Stimulated activated CD8-positive, alpha-beta memory T cell treated with anti-CD3 and anti-CD28 coated beads, Interleukin-2, amount 100 ng/mL, for 1 hour (primary cell): ENCODE measurements at places on chromosomes 1 and 21.

DNA sequence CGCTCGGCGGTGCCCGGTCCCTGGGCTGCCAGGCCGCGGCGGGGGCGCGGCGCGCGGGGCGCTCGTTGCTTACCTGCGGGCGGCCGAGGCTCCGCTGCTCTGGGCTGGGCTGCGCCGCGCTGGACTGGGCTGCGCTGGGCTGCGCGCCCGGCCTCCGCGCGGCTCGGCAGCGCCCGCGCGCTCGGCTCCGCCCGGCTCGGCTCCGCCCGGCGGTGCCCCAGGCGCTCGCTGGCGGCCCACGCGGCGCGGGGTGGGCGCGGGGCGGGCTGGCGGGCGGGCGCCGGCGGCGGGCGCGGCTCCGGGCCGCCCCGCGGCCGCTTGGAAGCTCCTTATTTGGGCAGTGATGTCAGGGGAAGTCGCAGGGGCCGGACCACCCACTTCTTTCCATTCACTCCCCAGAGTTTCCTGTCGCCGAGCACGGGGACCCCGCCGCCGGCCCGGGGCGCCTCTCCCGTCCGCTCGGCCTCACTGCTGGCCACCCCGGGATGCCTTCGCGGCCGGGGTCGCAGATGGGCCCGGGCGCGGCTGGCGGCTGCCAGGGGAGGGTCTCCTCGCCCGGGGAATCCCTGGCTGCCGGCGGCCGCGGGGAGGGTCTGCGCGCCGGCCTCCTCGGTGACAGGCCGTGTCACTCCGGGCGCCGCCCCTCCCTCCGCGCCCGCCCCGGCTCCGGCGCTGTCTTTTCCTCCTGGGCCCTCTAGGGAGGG lies 177.7 kb upstream of the EDN2 start:
- peak; percentile 61 for DNase-seq

DNA sequence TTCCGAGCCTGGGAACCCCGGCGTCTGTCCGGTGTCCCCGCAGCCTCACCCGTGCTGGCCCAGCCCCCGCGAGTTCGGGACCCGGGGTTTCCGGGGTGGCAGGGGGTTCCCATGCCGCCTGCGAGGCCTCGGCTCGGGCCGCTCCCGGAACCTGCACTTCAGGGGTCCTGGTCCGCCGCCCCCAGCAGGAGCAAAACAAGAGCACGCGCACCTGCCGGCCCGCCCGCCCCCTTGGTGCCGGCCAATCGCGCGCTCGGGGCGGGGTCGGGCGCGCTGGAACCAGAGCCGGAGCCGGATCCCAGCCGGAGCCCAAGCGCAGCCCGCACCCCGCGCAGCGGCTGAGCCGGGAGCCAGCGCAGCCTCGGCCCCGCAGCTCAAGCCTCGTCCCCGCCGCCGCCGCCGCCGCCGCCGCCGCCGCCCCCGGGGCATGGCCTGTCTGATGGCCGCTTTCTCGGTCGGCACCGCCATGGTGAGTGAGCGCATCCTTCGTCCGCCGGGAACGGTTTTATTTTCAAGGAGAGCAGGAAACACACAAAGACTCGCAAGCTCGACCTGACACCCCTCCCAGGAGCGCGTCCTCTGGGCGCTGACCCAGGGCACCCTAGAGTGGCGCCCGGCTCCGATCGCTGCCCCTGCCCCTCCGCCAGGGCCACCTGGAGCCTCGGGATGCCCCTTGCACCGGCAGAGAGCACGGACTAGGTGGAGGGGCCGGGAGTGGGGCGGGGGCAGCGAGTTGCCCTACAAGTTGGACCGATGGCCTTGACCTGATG lies at the start of gene ABCG1:
ABCG1 (plus strand) TSS at position 305 of the 770 bp plus-strand sequence; CDS start at position 428, 123 bp downstream.
- no peak for DNase-seq

DNA sequence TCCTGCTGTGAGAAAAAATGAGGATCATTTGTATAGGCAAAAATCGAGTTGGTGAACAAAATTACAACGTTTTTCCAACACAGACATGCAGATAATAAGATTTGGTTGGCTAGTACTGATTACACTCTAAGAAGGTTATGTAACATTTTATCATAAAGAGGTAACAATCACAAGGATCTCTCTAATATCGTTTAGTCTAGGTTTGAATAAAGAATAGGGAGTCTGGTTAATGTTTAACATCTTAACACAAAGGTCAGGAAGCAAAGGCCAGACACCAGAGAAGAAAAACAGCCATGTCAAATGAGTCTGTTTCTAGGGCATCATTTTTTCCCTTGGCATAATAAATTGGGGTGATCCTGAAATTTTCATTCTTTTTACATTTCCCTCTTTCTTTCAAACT lies 207.4 kb upstream of the CHRM3 start:
- DNase-seq, result no peak

GRCh38 chr1:75529488-75529887 lies 81.4 kb downstream of the SLC44A5 start:
- no peak for DNase-seq

- DNase-seq, result no peak
These were observed 58.0 kb downstream of the SDCCAG8 start for GRCh38 chr1:243313635-243314536.

DNA sequence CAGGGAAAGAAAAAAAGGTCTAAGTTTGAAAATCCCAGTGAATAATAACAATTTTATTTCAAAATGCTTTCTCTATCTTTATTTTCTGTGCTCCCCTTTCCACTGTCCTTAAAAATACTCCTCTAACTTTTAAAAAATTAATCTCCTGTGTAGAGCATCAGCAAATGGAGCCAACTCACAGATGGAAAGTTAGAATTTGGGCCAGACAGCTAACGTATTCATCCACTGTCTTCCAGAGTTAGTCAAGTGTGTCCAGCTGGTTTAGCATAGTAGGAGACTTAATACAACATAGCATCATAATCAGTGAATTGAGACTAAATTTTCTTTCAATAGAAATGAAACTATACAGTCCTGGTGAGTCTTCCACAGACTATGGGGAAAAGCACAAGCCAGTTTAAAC lies 419.0 kb upstream of the LRRC7 start:
- no peak for DNase-seq

GRCh38 chr21:28579986-28580550 lies 412.6 kb downstream of the LTN1 start:
- DNase-seq, result no peak

DNA sequence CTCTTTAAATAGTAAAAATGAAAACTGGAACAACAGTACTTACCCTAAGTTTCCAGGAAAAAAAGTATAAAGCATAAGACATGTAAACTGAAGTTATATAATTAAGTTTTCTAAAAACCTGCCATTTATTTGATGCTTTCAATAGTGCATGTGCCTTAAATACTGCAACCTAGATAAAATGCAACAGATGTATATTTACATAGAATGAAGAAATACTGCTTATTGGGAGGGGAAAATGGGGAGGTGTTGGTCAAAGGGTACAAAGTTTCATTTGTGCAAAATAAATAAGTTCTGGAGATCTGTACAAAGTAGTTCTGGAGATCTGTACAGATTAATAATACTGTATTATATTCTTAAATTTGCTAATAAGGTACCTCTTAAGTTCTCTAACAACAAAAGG lies 68.6 kb downstream of the PRPF38A start:
- no peak for DNase-seq

- DNase-seq, result no peak
These were observed 13.3 kb downstream of the F3 start for GRCh38 chr1:94528299-94528698.

DNA sequence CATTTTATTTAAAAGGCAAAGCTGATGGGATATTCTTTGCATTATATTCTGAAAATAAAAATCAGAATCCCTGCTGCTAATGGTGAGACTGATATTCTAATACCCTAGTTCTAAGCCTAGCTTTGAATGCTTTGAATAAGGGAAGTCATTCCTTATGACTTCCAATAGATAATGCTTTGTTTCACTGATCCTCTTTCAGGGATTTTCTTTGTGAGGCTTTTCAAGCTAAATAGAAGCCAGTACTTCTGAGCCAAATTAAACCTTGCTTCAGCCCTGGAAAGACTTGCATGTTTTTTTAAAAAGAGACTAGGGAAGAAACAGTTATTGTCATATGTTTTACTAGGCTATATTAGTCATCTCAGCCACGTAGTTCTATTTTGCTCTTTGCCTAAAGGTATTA lies 68.5 kb upstream of the CACYBP start:
- no peak for DNase-seq

- DNase-seq, result no peak
These were observed 1.2 kb downstream of the NTPCR start for GRCh38 chr1:232951605-232952004.

DNA sequence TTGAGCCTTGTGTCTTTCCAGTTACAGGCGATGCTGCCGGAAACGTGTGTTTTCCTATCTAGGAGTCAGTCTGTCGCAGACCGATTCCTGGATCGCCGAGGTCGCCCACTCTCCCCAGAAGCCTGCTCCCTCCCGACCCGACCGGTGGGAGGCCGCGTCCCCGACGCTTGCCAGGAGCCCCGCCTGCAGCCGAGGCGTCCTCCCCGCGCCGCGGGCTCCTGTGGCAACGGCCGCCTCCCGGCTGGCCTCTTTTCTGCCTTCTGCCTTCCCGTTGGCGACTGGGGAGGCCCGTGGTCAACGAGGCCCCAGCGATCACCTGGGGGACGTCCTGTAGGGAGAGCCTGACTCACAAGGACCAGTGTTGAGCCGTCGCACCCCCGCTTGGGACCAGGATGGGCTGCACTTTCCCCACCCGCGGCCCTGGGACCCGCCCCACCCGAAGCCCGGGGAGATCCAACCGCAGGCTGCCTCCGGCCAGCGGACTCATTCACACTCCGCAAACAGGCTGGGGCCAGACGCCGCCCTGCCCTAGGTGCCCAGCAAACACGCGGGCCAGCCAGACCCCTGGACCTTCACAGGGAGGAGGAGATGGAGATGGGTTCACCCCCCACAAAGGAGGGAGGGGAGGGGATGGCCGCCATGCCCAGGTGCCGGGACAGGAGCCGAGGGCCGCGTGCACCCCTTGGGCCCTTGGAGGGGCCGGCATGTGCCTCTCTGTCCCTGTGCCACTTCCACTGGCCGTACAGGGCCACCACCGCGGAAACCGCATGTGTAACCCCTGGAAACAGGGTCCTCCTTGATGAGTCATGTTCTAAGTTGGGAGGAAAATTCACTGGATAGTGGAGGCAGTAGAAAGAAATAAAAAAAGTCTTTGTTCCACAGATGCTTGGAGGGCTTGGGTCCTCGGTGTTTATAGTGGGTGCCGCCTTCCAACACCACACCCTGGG lies 7.2 kb upstream of the COL6A1 start:
- DNase-seq, result no peak

GRCh38 chr1:55690366-55690765 lies 475.2 kb upstream of the USP24 start:
- no peak for DNase-seq

DNA sequence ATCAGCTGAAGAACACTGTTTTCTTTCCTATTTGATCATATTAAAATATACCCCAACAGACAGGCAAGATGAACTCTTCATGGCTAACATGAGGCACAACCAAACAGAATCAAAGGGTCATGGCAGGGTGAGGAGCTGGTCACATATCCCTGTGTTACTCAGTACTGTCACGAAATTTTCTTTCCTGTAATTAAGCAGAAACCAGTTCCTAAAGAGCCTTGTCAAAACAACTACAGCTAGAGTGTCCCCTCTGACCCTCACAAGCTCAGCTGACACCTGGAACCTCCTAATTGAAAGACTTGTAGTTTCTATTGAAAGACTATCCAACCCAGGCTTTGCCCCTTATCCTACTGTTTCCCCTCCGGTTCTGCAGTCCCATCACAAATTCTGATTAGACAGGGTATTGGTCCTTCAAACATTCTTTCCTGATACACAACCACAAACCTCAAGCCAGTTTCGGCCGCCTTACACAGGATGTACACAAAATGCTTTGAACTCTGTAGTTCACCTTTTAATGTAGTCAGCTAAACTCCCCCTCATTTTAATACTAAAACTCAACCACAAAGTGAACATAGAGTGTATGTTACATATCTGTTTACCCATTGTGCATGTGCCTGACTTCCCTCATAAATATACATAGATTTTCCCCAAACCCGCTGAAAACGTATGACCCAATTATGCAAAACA lies 651.9 kb downstream of the MRPL39 start:
- DNase-seq, result no peak

GRCh38 chr21:17351766-17352165 lies 161.1 kb upstream of the CXADR start:
- no peak for DNase-seq

DNA sequence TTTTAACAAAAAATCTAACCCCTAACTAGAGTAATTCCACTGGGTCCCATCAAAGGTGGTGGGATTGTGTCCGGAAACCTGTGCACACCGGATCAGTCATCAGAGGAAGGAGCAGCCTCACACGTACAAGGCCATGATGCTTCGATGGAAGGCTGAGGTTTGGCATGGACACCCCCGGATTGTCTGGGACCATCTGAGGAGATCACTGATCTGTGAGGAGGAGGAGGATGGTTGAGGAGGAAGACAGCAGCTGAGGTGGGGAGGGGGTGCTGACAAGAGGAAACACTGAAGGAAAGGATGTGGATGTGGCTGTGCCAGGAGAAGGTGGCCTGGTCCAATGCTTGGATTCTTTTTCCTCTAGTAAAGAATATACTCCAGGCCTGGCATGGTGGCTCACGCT lies 41.3 kb downstream of the GPR161 start:
- DNase-seq, result no peak

DNA sequence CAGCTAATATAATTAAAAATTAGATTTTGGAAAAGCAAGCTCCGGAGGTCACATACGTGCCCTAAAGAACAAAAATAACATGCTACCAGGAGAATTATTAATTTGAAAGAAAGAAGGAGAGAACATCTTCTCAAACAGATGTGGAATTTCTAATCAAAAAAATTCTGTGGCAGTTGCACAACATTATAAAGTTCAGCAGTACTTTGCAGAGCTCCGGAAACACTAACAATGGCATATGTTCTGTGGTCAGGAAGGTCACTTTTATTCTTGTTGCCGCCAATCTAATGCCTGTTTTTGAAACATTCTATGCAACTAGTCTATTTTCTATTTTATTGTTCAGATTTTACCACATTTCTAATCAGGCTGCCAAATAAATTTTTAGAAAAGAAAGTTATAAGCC lies 186.8 kb downstream of the SMYD3 start:
- DNase-seq, result no peak

DNA sequence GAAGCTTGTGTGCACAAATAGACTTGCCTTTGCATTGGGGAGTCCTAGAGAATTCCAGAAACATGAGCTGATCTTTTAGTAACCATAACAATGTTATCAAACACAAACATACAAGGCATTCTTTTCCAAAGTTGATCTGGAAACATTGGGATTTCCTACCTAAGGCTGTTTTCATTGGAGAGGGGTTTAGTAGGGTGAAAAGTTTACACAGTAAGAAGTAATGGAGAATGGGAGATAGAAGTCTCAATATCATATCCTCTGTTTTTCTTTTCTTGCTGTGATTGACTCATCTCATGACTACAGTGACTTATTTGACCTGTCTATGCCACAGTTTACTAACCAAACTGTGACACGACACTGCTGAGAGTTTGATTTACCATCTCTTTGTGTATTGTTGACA lies 65.6 kb upstream of the PLA2G4A start:
- no peak for DNase-seq
